ENCODE measurements at places on chromosomes 7 and 10.

DNA sequence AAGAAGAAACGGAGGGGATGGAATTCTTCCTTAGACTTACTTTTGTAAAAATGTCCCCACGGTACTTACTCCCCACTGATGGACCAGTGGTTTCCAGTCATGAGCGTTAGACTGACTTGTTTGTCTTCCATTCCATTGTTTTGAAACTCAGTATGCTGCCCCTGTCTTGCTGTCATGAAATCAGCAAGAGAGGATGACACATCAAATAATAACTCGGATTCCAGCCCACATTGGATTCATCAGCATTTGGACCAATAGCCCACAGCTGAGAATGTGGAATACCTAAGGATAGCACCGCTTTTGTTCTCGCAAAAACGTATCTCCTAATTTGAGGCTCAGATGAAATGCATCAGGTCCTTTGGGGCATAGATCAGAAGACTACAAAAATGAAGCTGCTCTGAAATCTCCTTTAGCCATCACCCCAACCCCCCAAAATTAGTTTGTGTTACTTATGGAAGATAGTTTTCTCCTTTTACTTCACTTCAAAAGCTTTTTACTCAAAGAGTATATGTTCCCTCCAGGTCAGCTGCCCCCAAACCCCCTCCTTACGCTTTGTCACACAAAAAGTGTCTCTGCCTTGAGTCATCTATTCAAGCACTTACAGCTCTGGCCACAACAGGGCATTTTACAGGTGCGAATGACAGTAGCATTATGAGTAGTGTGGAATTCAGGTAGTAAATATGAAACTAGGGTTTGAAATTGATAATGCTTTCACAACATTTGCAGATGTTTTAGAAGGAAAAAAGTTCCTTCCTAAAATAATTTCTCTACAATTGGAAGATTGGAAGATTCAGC, 158.7 kb upstream of the LANCL2 start:
- DNase-seq, result no peak

GRCh38 chr10:5960070-5960972, 17.0 kb downstream of the IL15RA start:
- DNase-seq, result no peak

DNA sequence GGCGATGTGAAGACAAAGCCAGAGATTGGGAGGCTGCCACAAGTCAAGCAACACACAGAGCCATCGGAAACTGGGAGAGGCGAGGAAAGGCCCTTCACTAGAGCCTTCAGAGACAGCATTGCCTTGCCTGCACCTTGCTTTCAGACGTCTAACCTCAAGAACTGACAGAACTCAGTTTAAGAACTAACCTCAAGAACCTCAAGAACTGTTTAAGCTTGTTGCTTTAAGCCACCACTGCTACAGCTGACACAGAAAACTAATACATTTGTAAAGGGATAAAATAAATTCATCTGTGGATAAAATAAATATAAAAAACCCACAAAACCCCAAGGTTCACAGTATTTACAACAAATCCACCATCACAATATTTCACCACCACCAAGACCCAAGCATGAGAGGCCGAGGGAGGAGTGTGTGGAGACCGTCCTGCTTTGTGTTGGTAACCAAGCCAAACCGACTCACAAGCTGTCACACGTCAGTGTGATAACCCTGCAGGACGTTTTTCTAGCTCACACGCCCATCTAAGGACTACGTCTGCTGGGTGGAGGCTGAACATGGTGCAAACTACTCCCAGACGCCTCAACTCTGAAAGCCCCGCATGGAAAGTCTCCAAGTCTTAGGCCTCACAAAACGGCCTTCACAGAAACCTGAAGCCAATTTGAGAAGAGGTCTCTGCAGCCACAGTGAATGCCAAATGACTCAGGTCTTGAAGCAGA, 116.8 kb downstream of the ABLIM1 start:
- DNase-seq, result peak; percentile 68

GRCh38 chr7:117688126-117688525, 185.1 kb downstream of the CTTNBP2 start:
- DNase-seq, result no peak

DNA sequence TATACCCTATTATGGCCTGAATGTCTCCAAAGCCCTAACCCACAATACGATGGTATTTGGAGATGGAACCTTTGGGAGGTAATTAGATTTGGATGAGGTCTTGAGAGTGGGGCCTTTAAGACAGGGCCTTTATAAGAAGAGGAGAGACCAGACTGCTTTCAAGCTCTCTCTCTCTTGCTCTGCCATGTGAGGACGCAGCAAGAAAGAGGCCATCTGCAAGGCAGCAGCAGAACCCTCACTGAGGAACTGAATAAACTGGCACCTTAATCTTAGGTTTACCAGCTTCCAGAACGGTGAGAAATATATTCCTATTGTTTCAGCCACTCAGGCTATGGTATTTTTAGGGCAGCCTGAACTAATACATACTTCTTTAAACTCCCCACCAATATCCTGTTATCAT, 2.0 kb upstream of the GNAI1 start:
- no peak for DNase-seq

GRCh38 chr7:55024776-55025175, 6.0 kb downstream of the EGFR start:
- DNase-seq, result no peak

DNA sequence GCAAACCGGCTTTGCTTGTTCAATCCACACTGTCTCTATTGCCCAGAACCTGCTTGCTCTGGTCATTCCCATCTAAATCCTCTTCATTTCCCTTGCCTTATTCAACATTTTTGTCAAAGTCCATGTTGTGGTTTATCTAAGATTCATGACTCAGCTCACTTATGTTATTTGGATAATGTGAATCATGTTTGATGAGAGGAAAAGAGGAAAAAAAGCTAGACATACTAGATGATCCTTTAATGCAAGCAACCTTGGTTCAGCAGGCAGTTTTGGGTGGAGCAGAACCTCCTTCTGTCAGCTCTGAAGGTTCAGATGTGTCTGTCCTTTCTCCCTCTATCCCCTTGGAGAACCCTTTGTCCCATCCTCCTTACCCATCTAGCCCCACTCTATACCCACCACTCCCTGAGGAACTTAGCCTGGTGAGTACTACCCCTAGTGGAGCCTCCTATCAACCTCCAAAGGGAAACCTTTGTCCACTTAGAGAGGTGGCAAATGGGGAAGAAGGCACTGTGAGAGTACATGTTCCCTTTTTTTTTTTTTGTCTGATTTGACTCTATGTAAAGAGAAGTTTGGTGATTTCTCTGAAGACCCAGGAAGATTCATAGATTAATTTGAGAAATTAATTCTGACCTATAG, 2.1 kb upstream of the SAMD9L start:
- DNase-seq, result no peak

- DNase-seq, result no peak
These were observed 155.1 kb downstream of the LSM5 start for GRCh38 chr7:32335107-32335506.

DNA sequence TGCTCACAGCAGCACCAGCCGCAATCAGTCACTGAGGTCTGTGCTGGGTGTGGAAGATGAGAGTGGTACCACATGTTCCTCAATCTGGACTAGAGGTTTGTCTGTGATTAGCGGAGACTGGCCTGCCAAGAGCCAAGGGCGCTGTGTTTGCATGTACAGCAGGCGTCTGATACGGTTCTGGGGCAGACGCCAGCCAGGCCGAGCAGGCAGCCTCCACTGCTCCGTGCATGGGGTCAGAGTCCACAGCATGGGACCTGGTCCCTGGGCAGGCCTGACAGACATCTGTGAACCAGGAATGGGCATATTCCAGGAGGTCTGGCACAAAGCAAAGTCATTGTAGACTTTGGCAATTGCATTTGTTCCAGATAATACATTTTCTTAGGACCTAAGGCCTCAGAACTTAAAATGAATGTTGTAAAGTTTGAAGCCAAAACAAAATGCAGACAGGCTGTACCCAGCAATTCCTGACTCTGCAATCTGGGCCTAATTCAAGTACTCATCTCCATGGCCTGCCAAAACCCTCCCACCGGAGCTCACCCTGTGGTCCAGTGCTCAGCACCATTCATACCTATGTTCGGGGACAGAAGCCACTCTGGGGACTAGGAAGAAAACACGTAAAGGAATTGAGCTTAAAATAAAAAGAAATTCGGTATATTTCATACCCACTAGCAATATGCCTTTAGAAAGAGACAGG, 50.0 kb upstream of the FAM20C start:
- no peak for DNase-seq

DNA sequence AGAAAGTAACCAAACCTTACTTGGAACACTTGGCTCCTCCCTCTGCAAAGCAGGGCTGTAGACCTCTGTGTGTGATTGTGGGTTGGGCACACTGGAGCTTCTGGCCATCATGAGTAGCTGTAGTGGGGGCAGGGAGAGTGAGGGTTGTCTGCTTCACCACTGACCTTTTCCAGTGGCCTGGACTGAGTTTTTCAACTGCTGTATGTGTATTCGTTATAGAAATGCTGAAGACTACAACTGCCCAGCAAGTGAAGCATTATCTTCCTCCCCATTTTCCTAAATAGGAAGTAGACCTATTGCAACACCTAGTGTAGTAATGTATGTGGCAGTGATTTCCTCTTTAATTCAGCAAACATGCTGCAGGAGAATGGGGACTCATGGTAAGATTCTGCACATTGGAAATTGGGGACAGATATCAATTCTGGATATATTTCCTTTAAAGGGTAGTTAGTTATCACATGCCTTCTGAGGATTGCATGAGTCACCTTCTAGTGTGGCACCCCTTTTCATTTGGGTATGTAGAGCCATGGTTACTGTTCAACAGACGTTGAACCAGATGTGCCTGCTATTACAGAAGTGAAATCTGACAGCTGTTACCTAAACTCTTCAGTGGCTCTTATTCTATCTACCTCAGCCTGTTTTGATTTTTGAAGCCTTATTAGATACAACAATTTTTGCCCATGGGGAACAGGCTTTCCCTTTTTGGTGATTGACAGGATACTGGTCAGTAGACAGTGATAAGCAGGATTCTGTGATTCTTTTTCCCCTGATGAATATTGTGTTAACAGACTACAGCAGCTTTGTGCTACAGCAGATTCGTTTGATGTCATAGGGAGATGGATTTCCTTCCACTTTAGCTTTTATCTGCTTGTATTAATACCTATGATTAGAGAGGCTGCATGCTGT, 130.9 kb downstream of the SND1 start:
- DNase-seq, result no peak

DNA sequence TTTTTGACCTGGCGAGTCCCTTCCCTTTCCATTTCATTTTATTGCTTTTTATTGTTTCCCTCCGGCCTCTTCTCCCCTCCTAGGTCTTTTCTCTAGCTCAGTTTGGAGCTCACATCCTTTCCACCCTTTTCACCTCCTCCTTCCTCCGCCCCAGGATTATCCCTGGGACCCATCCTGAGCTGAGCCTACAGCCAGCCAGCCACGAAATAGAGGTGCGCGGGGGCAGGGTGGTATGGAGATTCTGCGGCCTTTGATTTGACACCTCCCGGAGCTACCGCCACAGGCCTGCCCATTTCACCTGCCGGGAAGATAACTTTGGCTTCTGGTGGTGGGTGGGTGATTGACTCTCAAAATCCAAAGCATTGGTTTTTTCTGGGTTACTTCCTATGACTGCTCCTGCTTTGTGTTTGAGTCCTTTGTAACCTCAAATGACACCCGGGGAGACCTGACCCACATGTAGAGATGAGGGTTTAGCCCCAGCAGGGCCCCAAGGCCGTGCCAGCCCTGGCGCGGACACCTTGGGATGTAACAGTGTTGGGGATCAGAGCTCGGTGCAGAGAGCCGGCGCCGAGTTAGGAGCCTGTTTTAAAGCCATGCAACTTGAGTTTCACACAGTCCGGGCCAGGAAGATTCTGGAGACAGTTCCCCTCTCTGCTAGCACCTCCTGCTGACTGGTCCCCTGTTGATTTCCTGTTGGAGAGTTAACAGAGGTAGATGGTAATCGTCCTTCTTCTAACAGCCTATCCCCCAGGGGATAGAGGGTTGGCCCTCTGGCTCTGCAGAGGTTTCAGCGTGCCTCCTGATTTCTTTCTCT, 1.5 kb downstream of the DUSP5 start:
- no peak for DNase-seq

- DNase-seq, result no peak
These were observed 11.2 kb upstream of the STK31 start for GRCh38 chr7:23698822-23699221.

DNA sequence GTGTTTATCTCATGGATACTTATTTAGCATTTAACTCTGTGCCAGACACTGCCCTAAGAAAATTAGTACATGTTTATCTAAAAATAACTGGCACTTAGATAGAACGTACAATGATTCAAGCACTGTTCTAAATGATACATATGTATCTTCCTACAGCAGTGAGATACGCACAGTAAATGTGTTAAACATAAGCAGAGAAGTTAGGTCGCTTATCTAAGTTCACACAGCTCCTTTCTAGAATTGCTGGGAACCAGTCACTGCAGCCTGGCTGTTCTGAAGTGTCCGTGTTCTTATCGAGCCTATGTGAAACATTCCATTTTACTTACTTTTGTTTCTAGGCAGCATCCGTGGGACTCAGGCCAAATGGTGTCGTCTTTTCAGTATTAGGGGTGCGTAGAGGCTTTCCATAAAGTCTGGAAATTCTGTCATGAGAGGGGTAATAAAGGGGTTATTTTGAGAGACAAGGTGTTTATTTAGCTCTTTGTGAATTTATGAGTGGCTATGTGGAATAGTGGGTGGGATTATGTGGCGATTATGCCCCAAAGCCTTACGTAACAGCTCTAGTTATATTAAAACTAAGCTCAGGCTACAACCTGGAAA, 186.9 kb downstream of the SND1 start:
- DNase-seq, result no peak

DNA sequence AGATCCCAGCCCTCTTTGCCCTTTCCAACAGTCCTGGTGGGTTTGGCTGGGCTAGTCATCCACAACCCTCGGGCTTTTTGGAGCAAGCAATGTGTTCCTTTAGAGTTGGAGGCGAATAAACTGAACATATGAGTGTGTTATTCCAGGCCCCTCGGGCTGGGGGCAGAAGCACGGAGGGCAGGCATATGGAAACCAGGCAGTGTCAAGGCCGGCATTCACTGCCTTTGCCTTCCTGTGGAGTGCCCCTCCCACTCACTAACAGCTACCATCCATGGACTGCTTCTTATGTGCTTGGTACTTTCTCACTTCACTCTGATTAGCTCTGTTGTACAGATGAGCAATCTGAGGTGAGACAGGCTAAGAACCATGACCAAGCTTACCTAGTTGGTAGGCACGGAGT, 53.9 kb upstream of the EFCAB10 start:
- DNase-seq, result no peak

DNA sequence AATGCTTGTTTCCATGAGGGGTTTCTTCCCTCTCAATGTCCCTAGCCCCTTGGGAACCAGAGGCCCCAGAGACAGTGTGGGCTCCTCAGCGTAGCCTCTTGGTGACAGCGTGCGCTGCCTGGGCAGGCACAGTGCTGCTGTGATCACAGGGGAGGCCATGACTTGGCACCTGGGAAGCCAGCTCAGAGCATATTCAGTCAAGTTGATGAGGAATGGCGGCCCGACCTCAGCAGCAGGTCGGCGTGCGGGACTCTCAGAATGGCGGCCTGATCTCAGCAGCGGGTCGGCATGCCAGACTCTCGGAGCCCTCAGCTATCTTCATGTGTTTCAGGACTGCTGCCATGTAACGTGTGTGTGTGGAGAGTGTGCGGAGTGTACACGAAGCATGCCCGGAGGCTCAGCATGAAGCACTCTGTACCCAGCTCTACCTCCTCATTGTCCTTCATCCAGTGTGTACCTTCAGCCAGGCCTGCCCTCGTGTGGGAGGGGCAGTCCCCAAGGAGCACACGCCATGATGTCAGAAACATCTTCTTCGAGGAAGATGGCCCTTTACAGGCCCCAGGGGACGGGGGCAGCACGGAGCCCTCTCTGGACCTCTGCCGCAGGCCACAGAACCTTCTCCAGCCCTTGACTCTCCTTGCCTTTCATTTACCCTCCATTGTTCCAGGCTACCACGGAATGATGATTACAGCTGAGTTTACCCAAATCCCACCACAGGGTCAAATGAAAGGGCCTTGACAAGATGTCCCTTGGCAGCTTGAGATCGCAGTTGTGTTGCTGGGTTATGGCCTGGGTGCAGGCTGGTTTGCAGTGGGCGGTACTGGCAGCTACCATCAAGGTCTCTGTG, 130.4 kb downstream of the SMURF1 start:
- no peak for DNase-seq

All from stimulated activated CD4-positive, alpha-beta T cell treated with anti-CD3 and anti-CD28 coated beads, Interleukin-12 subunit alpha, Interleukin-12 subunit beta, amount 100 ng/mL, for 48 hours (primary cell).